ENCODE measurements at places on chromosomes 7 and 10.

DNA sequence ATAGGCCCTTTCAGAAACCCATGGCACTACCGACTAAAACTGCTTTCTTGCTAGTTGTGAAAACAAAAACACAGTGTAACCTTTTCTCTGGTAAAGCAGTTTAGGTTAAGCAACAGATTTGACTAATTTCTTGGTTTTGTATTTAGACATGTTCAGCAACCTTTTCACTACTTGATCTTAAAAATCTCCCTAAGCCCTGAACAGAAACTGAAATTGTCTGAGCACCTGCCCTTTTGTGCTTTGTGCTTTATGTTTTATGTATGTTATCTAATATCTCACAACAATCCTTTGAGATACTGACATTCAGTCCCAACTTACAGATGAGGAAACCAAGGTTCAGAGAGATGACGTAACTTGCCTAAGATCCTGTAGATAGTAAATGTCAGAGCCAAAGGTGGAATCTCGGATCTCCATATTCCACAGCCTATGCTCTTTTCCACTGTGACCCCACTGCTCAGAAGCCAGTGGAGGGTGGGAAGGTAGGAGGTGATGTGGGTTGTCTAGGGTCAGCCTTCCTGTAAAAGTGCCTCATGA is 146.6 kb downstream of the LCOR start:
- peak; percentile 56 for DNase-seq

- no peak for DNase-seq
These were observed 267.5 kb downstream of the SDK1 start for GRCh38 chr7:3568516-3568915.

GRCh38 chr7:158321056-158321700 is 266.4 kb downstream of the PTPRN2 start:
- DNase-seq = no peak

- DNase-seq = no peak
These were observed 38.1 kb downstream of the FOXK1 start for GRCh38 chr7:4720225-4720624.

DNA sequence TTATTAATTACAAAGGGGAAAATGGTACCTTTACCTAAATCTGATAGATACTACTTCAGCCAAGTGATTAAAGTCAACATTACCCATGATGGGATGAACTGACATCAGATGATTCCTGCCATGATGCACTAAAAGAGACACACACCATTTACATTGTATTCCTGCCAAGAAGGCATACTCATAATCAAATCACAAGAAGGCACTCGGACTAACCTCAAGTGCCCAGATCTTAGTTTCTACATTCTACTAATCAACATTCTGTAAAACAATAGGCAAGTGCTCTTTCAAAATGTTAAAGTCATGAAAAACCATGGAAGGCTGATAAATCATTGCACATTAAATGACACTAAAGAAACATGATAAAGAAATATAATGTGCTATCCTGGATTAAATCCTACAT is 44.4 kb downstream of the SLC35G1 start:
- DNase-seq = no peak

DNA sequence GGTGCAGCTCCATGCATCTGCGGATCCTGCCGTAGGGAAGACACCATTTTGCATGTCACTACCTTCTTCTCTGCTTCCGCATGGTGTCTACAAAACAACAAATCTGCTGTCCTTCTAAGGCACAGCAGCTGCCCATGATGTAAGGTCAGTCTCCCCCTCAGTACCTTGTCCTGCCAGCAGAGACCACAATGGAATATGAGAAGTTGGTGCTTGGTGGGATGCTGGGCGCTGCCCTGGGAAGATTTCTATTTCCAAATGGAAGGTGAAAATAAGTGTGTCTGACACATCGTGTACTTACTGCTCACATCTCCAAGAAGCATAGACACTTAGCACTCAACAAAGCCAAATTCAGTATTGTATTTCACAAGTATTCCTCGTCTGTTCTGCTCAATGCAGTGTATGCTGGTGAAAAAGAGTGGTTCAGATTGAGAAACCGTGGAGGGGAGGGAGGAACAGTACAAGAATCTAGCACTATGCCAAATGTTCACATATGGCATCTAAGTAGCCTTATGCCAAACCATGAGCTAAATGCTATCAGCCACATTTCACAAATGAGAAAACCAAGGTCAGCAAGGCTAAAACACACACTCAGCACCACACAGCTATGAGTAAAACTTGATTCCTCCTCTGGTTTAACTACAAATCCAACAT is 95.0 kb downstream of the GRB10 start:
- no peak for DNase-seq

DNA sequence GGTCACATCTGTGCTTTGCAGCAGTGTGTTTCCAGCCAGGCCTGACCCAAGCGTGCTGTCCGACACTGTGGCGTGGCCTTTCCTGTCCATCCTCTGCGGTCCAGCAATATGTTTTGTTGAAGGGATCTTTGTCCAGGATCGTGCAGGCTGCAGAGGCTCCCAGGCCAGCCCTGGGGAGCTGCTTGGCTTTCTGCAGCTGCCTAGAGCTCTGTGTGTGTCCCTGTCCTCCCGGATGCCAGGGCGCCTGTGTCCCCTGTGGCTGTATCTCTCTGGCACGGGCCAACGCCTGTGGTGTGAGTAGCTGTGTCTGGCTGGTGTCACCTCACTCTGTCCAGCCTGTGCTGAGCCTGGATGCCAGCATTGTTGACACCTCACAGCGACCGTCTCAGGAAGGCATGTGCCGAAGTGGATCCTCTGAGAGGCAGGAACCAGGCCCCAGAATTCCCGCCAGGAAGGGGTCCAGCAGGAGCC is 94.5 kb downstream of the INPP5A start:
- DNase-seq = no peak

DNA sequence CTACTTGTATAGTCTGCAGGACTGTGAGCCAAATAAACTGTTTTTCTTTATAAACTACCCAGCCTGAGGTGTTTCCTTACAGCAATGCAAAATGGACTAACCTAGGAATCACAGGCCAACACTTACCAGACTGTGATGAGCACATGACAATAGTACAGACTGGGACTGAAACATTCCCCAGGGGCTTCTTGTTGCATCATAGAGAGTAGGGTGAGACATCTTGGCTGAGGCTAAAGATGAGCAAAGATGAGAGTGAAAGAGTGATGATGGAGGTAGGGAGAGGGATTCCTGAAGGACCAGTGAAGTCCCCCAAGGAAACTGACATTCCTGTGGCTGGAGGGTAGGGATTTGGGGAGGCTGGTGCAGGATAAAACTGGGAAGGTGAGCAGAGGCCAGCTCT is 194.4 kb downstream of the TPST1 start:
- no peak for DNase-seq

DNA sequence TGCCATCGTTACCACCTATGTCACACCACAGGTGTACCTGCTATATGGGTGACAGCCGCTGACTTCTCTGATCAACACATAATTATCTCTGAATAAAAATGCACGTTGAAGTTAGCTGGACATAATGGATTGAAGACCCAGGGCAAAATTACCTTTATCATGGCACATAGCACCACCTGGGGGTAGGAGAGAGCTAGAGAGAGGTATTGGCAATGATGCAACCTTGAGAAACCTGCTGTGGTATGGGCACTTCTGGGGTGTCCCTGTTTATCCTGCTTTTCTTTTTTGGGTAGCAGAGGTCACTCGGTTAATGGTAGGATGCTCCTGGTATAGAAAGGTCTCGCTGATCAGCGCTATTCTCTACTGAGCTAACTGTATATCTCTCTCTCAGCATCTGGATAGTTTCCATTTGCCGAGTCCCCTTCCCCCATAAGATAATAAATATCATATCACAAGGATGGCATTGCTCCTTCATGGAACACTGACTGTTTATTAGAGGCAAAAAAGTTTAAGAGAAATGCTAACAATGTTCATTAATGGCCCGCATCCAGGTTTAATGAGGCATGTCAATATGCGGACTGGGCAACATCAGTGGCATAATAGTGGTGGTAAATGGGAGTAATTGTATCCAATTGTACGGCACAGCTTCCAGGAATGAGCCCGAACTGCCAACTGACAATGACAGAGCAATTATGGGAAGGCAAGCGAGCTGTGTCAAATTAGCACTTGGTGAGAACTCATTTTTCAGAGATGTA is 323.1 kb downstream of the TFEC start:
- DNase-seq = no peak

GRCh38 chr10:116909307-116909706 is 60.0 kb downstream of the ENO4 start:
- DNase-seq = no peak

- no peak for DNase-seq
These were observed 98.6 kb upstream of the RPA3 start for GRCh38 chr7:7816816-7817536.

GRCh38 chr7:73894733-73895551 is 34.0 kb downstream of the TMEM270 start:
- no peak for DNase-seq

- no peak for DNase-seq
These were observed 5.8 kb upstream of the ATP6V0E2 start for GRCh38 chr7:149867762-149868622.

DNA sequence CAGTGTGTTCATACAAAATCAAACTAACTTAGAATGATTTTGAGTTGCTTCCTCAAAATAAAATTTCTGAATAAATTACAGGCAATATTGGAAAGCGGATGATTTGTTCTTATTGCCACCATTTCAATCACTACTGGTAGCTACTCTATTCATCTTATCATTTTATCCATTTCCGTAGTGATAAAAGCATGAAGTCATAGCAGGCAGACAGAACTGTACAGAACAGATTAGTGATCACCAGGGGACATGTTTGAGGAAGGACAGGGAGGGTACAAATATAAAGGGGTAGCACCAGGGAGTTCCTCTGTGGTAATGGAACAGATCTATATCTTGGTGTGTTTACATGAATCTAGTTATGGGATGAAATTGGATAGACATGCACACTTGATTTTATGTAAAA is 138.5 kb downstream of the WNT2 start:
- DNase-seq = no peak

- DNase-seq = no peak
These were observed 6.1 kb downstream of the STK32C start for GRCh38 chr10:132301371-132302330.

Measured in GM12878 (cell line).